KBM-7 (cell line): ENCODE measurements at places on chromosomes 3 and 15.

DNA sequence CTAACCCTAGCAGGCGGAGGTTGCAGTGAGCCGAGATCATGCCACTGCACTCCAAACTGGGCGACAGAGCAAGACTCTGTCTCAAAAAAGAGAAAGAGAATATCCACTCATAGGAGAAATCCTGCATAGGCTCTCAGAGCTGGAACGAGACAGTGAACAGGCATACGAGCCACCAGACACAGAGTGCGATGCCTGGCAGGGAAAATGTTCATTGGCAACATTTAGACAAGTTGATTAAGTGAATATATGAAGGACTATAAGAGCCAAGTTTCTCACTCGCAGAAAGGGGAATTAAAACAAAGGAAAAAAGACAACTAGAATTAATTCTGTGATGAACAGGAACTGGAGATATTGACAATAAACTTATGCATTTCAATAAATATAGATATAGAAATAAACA lies 27.1 kb upstream of the ARHGEF26 start:
- no peak for DNase-seq

- DNase-seq = no peak
Observed at GRCh38 chr3:26636096-26636727, 13.6 kb downstream of the LRRC3B start.

DNA sequence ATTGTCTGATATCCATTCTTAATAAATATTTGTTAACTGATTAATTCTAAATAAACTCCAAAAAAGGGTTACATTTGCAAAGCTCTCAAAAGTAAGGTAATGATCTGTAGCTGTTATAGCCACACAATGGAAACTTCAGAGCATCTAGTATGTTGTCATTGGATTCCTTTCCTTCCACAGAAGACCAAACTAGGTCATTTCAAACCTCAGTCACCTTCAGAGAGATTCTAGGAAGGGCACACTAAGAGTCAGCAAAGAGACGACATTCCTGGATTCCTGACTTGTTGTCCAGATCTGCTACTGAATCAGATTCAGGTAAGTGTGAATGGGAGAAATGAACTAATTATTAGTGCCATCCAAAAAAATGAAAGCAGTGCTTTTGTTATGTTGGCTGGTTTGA lies 3.0 kb upstream of the COL8A1 start:
- DNase-seq = no peak

DNA sequence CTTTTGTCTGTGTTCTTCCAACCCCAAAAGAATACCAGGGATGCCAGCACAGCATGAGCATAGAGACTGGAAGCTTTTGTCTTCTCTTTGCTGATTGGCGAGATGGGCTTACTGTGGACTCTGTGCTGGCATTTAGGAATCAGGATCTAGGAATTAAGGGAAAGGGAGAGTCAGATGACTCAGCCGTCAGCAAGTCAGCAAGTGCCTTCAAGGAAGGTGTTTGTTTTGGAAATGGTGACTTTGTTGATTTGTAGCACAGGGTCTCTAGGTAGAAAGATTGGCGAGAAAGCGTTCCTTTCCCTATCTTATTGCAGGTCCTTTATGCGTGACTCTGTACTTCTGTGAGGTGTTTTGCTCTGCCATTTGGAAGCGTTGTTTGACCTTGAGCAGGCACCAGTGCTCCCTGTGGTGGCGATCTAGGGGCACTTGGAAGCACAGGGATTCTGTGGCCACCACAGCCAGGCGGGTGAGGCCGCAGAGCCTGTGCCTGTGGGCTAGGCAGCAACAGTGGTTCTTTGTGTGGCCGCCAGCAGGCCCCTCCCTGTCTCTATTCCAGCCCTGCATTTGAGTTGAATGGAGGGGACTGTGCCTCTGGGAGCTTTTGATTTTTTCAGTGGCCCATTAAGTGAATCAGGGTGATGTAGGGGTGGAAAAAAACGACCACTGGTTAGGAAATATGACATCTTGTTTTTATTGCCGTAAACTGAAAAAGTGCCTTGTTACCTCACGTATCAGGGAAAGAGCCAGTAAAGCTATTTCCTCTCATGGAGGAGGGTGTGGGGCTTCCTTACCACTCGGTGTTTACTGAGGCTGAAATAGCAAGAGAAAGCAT lies 19.0 kb downstream of the FAN1 start:
- DNase-seq = no peak

DNA sequence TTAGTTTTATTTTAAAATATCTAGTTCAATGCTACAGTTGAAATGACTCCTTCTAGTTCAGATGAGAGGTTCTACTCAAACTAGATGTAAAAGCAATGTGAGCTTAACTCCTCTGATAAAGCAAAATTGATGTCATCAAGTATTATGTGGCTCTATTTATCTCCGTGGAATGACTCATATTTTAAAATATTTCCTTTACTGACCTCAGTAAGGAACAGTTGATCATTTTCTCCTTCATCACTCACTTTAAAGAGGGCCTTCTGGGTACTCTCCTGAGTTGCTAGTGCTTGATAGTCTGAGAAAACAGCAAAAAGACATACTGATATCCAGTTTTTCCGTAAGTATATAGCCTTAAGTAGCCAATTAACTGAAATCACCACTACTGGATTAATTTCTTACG lies 1099.3 kb downstream of the ROBO2 start:
- no peak for DNase-seq

- DNase-seq = no peak
Observed at GRCh38 chr3:150302246-150302645, 105.9 kb upstream of the TSC22D2 start.

DNA sequence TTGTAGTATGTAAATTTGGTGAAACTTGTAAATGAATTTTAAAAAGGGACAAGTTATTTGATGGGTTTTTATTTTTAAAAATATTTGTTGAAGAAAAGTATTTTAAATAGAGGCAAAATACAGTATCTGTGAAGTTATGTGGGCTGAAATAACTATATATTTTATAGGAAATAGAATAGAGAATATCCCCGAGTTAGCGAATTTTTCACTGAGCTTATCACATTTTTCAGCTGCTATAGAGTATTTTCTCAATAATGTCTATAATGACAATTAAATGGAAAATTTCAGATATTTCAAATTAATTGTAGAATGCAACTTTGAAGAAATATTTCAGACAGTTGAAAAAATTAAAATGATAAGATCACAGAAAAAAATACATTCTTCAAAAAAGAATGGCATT lies 166.4 kb upstream of the TP63 start:
- no peak for DNase-seq

GRCh38 chr3:8517487-8517886 lies 15.9 kb downstream of the LMCD1 start:
- DNase-seq = no peak

DNA sequence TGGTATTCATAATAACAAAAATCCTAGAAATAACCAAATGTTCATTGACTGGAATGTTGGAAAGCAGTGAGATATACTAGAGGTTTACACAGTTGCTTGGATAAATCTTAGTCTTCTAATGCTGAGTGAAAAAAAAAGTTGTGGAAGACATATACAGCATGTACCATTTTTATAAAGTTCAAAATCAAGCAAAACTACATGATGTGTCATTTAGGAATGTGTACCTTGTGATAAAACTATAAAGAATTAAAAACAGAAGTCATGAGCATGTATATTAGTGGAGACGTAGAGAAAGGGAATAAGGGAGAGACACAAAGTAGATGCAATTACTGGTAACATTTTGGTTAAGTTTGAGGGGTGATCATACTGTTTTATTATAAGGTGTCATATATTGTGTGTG lies 45.2 kb downstream of the FBXL2 start:
- DNase-seq = no peak

DNA sequence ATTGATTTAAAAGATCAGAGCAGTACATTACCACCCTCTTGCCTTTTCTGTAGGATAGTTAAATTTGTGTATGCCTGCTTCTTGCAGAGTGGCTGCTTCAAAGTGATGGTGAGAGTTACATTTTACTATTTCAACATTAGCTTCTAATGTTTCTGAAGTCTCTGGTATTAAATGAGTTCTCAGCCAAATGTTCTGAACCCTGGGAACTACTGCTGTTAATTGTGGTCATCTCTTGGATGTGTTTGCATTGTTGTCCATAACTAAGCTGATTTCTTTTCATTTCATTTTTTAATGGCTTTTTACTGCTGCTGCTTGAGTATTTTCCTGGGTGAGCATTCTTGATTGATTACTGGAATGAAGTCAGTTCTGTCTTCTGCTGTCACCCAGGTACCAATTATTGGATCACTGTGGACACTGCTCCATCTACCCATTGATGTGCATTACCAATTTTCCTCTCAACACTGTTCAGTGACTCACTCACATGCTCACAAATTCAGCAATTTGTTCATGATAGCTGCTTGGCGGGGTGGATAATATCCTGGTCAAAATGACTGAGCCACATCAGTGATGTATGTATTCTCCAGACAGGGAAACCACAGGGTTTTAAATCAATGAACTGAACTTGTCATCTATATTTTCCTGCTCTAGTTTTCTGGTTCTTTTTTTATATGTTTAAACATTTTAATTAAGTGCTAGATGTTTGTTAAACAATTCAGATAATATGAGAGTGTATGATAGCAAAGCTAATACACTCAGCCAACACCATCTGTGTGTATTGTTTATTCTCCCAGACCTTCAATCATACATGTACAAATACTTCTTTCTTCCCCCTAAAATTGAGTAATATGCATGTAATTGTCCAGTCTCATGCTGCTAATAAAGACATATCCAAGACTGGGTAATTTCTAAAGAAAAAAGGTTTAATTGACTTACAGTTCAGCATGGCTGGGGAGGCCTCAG lies 587.6 kb downstream of the RSL24D1 start:
- DNase-seq = no peak

DNA sequence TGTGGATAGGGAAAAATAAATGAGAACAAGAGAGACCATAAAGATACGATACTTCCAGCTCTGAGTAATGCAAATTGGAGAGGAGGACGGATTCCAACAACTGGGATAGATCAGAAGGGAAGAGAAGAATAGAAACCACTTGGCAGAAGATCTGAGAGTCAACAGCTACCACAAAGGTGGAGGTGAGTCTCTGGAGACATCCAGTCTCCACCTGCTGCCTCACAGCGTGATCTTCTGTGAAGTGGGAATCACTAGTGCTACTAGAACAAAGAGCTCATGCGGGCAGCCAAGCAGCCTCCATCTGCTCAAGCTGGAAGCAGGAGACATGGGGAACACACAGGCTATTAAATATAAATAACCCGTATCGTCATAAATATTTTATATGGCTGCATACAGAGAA lies 558.5 kb upstream of the CFAP20DC start:
- no peak for DNase-seq

DNA sequence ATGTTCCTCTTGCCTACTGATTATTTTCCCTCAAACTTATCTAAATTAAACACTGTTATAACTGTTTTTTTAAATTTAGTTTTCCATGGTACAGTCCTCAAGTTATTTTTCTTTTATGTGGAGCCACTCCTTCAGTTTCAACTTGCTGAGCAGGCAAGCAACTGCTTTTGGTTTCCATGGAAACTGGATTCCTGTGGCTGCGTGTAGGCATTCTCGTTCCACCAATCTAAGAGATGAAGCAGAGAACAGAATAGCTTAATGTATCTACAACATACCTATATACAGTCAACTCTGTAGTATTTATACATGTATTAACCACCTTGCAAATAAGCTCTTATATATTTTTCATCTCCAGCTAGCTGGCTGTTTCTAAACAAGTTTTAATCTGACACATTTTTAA lies 25.8 kb upstream of the ANXA2 start:
- peak; percentile 35 for DNase-seq

DNA sequence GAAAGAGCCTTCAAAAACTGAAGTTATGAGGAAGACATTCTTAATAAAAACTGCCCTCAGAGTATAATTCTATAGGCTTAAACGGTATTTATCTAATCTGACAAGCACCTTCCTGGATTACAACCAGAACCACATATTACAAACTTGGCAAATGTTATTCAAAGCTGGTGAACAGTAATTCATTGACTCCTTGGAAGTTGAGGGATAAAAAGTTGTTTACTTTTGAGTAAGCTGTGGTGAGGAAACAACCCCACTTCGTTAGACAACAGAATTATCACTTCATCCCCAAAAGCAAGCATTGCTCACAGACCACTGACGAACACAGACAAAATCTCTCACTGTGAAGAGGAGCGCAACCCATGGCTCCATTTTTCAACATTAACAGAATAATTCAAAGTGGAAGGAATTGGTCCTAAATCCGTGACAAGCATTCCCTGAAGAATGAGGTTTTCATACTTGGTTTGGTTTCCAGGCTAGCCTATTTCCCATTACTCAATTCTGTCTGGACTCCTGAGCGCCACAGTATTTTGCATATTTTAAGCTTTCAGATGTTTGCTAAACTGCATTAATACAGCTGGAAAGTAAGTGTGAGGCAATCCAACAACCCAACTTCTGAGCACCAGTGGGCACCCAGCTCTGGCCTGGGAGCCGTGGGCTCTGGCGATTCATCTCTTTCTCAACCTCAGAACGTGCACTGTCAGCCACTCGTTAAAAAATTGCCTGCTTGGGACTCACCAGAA lies 32.7 kb downstream of the LRIG1 start:
- DNase-seq = no peak

DNA sequence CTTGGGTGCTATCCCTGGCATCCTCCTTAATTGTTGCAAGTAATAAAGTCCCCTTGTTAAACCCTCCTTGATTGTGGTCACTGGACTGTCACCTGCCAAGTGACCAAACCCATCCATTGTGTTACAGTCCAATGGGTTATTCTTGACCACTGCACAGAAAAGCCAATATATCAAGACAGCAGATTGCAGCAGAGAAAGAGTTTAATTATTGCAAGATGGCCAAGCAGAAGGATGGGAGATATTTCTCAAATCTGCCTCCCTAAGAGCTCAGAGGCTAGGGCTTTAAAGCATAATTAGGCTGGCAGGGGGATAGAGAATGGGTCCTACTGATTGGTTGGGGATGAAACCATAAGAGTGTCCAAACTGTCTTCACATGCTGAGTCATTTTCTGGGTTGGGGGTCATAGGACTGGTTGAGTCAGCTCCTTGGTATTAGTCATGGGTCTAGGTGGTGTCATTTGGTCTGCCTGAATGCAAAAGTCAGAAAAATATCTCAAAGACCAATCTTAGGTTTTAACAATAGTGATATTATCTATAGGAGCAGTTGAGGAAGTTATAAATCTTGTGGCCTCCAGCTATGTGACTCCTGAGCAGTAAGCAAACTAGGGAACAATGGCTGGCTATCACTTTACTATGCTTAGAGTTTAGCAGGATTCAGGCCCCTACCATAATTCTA lies 19.1 kb upstream of the XYLB start:
- DNase-seq = no peak

DNA sequence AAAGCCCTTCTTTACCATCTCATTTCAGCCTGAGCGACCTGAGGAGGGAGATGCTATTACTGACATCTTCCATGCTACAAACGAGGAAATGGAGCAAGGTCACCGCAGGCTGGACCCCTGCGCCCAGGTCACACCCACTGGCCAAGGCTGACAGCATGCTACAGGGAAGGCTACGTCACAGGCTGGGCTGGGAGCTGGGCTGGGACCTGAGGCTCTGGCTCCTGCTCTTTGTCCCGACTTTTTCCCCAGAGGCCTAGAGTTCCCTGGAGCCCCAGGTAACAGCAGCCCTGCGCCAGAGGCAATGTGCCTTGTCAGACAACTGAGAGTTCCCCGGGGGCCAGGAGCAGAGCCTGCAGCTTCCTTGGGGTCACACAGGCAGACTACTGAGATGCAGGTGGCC lies 87.2 kb downstream of the IQSEC1 start:
- DNase-seq = no peak

- DNase-seq = peak; percentile 29
Observed at GRCh38 chr3:61979638-61980037, 393.7 kb downstream of the FEZF2 start.
